ENCODE measurements at places on chromosomes 1 and 21.
A peak's percentile ranks its signal among the peaks of the same experiment; 100 is the strongest.

- DNase-seq = no peak
These were observed 657.0 kb downstream of the AMY1C start for GRCh38 chr1:104406728-104407127.

DNA sequence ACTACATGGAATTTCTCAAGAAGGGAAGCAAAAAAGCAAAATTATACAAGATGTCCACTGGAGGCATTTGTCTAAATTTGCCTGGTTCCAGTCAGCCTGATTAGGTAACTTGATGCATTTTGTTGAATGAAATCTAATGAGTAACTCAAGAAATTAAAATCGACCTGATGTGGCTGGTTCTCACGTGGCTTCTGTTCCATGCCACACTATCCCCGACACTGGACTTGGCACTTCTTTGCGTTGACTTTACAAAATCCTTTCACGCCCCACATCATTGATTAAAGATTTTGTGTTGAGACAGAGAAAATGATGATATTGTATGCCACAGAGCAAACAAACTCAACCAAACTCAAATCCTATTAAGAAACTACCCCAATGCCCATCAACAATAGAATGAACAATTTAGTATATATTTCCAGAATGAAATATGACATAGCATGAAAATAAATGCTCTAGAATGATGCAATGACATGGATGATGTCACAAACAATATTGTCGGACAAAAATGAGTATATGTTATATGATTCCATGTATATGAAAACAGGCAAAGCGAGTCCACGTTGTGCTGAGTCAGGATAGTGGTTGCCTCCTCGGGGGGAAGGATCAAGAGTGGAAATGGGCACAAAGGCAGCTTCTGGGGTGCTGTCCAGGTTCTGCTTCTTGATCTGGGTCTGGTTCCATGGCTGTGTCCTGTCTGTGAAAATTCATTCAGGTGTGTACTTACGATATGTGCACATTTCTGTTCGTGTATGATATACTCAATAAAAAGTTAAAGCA, 12.9 kb upstream of the HMGCS2 start:
- DNase-seq = no peak

- no peak for DNase-seq
These were observed 226.7 kb downstream of the KCNT2 start for GRCh38 chr1:196381544-196381943.

DNA sequence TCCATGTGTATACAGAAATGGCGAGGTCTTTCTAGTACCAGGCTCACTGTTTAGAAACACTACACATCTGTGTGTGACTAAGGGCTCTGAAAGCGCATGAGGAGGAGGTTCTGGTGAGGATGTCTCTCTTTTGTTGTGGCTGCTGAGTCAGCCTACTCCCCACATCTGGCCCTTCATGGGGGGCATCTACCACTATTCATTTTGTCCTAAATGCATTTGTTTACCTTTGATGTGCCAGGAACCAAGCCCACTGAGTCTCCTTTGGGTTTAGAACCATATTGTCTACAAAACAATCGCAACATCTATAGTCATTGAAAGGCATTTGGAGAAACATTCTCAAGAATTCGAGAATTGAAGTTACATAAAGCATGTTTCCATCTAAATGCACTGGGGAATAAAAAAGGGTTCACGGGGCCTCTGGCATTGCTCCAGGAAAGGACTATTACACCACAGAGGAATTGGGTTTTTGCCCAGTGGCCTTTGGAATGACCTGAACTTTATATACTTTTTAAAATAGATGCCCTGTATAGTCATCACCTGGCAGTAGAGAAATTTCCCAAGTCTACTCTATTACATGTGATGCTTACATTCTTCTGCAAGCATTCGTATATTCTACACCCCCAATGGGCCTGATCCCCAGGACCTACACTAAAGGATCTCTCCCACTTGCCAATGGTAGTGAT, 35.1 kb upstream of the ADORA3 start:
- DNase-seq = peak; percentile 45

DNA sequence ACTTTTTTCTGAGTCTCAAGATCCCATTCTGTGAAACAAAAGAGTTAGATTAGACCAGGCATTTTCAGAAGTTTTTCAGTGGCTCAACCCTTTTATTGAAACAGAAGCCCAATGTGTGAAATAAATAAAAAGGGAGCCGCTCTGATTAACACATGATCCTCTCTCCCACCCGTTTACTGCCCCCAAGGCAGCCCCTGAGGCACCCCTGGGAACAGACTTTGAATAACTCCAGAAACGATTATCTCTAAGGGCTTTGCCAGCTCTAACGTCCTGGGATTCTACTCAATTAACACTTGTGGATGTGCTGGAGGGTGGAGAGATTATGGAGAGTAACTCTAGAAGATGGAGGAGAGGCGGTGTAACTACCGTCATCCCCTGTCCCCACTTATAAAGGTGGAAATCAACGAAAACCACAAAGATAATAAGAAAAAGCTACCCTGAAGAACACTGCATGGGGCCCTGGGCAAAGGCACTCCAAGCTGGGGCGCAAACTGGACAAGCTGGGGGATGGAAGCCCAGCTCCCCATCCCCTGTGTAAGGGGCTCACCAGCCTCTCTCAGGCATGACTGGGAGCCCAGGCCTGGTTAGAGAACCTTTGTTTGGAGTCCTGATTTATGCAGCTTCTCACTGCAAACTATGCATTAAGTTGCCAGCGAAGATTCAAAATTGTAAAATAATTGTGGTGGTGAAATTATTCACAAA, 39.0 kb upstream of the GRIK3 start:
- DNase-seq = no peak

DNA sequence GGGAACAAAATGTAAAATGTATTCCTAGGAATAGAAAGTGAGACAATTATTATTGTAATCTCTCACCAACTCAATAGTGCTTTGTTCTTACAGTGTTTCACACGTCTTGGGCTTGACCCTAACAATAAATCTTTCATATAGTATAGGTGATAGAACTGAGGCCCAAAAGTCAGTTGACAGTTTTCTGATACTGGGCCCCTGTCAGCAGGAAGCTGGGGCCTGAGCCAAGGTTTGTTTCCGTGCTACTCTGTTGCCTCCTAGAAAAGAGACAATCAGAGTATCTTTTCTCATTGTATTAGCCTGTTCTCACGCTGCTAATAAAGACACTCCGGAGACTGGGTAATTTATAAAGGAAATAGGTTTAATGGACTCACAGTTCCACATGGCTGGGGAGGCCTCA, 5.0 kb downstream of the RRP1B start:
- no peak for DNase-seq

DNA sequence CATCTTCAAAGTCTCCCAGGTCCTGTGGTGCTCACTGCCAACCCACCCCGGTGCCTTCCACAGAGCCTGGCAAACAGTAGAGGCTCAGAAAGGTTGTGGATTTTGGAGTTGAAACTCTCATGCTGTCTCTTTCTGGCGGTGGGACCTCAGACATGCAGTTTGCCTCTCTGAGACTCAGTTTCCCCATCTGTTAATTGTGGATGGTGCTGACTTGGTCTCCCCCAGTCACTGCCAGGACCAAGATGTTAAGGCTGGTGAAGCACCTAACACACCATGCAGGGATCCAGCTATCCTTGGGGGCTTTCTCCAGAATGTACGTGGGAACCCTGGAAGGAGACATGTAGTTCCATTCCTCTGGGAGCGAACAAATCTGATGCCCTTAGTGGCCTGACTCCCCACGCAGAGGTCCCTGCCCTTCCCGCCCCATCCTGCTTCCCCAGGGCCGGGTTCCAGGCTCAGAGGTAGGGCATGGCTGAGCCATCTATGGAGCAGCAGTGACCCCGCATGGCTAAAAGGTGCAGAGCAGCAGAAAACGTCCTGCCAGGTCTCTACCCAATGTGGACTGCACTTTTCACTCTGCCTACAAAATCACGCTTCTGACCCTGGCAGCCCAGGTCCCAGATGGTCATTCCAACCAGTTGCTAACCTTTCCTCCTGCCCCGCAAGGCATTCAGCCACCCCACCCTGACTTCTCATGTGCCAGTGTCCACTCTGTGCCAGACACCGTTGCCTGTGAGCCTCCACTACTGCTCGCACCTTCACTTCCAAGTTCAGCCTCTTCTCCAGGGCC, 9.2 kb upstream of the TTC22 start:
- peak; percentile 1 for DNase-seq

DNA sequence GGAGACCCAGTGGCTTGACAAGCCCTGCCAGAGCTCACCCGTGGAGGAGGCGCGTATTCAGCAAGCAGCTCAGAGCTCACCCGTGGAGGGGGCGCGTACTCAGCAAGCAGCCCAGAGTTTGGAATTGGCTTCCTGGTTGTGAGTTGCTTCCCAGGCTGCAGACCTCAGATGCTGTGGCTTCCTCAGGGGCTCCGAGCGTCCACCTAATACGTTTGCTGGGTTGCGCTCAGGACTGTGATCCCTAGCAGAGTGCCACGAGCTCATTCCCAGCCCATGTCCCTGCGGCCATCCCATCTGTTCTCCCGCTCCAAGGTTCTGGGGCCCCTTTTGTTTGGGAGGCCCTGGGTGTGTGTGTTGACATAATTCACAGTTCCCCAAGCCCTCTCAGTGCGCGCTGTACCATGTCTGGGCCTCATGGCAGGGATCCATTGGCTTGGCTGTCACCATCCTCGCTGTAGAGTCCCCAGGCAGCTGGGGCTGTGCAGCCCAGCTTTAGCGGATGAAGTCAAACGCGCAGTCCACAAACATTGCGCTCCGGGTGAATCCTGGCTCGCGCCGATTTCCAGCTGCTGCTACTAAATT, 3.6 kb downstream of the AJAP1 start:
- DNase-seq = no peak

DNA sequence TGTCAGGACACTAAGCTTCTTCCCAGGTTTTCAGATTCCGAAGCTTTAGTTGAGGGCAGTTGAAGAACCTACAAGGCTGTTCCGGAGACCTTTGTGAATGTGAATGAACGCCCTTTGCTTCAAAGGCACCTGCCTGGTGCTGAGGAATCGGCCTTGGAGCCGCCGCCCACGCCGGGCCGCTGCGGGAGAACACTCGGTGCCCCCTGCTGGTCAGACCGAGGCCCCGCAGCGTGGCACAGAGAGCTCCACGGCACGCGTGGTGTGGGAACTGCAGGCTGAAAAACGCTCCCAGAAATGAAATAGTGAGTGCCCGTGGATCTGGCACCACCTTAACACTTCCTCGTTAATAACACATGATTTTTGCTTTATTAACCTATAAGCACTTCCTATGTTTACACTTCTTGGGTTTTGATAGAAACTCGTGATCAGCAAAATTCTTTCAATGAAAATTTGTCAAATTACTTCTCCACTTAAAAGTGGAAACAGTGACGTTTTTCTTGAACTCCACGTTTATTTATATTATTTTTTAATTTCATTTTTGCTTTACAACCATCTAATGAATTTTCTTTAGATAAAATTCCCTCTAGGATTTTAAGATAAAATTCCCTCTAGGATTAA, 460.6 kb downstream of the DSCAM start:
- no peak for DNase-seq

- DNase-seq = no peak
These were observed 6.9 kb upstream of the IL22RA1 start for GRCh38 chr1:24149866-24150233.

DNA sequence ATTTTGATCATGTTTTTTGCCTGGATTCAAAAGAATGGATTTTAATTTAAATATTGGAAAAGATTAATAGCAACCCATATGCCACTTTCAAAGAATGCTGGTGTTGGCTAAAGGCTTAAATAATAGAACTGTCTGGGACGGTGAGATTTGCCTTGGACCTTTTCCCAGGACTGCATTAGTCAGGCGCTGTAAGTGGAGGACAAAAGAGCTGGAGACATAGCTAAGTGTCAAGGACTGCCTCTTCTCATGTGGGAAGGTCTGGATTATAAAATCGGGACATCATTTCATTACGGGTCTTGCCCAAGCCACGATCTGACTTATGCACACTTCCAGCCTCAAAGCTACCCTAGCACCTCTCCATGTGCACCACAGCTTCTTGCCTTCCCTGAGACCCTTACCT, 458.5 kb upstream of the DEPDC1 start:
- no peak for DNase-seq

DNA sequence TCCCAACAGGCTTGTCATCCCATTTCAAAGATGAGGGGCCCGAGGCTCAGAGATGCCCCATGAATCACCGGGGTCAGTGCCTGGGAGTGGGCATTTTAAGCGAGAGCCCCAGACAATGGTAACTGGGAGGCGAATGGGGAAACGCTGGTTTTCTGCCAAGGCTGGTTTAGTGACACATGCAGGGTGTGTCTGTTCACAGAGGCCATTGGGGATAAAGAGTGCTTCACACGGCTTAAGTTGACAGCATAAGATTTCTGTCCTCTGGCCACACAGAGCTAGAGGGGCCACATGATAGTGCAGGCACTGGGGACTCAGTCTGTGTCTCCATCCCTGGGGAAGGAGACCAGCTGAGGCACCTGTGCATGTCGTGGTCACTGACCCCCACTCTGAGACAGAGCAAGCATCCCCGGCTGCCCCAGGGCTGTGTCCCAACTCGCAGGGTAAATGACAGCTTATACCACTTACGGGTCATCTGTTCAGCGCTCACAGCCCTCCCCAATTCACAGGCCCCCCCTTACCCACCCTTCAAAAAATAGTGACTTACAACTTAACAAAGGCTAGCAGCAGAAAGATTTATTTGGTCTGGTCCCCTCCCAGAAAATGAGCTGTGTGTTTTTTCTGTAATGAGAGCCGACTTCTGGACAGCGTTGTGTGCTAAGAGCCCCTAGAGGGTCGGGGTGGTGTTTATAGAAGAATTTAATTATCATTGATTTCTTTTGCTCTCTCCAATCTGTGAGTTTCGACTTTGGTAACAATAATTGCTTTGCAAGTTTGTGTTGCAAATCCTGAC, 34.9 kb upstream of the ARHGEF16 start:
- DNase-seq = no peak

DNA sequence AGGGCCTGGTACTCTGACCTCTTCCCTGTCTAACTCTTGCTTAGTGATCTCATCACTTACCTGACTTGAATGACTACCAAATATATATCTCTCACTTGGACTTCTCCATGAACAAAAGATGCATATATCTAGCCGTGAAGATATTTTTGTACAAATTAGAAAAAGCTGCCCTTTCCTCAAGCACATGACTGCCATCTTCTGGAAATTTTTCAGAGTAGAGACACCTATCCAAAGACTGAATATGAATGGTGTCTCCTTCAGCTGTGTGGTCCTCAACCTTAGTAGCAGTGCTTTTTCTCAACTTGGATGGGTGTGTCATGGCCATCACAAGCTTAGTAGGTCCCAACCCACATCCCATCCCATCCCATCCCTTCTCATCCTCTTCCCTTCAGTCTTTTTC, 142.3 kb downstream of the DNM3 start:
- no peak for DNase-seq

GRCh38 chr1:210234329-210234757, 1.7 kb downstream of the SERTAD4 start:
- no peak for DNase-seq

DNA sequence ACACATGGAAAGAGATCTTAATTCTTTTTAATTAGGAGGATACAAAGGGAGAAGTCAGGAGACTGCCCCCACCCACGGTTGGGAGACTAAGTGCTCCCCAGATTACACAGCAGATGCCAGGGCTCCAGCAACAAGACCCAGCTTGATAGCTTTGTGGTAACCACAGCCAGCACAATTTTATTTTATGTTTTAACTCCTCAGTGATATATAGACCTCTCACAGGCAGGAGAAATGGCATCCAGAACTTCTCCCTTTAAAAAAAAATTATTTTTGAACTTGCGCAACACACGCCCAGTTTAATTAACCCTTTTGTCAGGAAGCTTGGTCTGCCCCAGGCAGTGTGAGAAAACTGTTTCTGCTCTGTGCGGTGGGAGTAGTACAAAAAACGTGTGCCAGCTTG, 62.6 kb upstream of the ACOT11 start:
- no peak for DNase-seq

GRCh38 chr21:42688841-42689371, 35.5 kb downstream of the PDE9A start:
- no peak for DNase-seq

All from AG04450 (cell line).